ENCODE measurements at places on chromosomes 11 and 22.

DNA sequence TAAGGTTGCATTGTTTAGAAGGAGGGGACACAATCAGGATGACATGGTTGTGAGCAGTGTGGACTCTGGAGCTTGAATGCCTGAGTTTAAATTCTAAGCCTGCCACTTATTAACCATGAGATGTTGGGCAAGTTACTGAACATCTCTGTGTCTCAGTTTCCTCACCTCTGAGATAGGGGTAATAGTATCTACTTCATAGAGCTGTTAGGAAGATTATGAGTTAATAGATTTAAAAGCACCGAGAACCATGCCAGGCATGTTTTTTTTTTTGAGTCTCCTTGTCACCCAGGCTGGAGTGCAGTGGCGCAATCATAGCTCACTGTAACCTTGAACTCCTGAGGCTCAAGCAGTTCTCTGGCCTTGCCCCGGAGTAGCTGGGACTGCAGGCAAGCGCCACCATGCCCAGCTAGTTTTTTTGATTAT lies 33.3 kb downstream of the ST14 start:
- no peak for DNase-seq

DNA sequence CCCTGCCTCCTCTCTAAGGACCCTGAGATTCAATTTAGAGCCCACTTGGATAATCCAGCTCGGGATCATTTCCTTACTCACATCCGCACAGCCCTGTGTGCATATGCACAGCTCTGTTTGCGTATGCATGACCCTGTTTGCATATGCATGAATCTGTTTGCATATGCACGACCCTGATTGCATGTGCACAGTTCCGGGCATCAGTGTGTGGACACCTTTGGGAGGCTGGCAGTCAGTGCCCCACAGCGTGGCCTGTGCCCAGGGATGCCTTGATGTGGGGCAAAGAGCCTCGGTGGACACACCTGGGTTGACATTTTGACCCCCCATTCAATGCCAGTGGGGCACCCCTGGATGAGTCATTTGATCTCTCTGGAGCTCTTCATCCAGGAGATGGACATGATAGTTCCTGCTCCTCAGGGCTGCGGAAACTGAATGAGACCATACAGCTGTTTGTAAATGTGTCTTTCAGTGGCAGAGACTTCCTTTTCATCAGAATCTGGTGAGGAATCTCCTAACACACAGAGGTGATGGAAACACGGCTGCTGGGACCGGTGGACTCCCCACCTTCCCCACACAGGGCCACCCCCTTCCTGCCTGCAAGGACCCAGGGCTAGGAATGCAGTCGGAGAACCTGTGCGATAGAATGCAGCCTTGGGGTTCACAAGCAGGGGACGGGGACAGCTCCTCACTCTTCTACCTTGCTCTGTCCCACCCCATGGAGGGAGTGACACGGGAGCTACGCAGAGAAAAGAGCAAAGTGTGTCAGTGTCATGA lies 41.2 kb downstream of the MYEOV start:
- DNase-seq, result no peak

GRCh38 chr11:120078397-120078796 lies 59.5 kb downstream of the TRIM29 start:
- DNase-seq, result no peak

GRCh38 chr22:42621505-42622002 lies 6.9 kb upstream of the POLDIP3 start:
- peak; percentile 56 for DNase-seq

GRCh38 chr22:45124176-45124847 lies 39.4 kb upstream of the NUP50 start:
- no peak for DNase-seq

GRCh38 chr22:37609240-37610152 lies 862 bp downstream of the GGA1 start:
- peak; percentile 80 for DNase-seq

- no peak for DNase-seq
Observed at GRCh38 chr11:19703211-19703610, 9.4 kb upstream of the NAV2 start.

DNA sequence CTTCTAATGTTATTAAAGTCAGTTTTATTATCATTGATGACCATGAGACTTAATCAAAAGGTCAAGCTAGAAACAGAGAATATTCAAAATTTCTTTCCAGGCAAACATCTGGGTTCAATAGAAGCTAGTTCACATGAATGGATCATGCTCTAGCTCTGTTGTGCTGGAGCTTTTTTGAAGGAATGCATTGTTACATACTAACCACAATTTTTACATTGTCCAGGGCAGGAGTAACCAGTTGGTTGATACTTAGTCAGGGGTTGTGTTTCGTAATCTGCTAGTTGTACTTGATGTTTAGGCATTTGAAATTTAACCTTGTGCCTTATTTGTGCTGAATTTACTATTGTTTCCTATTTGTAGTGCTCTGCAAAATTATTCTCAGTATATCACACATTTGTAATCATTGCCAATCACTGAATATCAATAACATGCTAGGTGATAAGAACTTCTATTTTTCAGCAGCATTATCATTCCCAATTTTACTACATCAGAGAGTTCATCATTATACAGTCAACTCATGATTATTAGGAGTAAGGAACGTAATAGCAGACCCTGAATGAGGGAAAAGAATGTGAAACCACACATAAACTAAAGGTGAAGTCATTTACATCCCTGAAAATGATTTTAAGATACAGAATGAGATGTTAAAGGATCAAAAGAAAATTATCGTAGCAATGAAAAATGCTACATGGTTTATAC lies 23.2 kb downstream of the NF2 start:
- peak; percentile 45 for DNase-seq

- DNase-seq, result no peak
Observed at GRCh38 chr11:57481915-57482781, 21.8 kb downstream of the RTN4RL2 start.

- no peak for DNase-seq
Observed at GRCh38 chr11:89201138-89201537, 23.5 kb downstream of the TYR start.

- no peak for DNase-seq
Observed at GRCh38 chr11:82683029-82683428, 50.6 kb downstream of the FAM181B start.

DNA sequence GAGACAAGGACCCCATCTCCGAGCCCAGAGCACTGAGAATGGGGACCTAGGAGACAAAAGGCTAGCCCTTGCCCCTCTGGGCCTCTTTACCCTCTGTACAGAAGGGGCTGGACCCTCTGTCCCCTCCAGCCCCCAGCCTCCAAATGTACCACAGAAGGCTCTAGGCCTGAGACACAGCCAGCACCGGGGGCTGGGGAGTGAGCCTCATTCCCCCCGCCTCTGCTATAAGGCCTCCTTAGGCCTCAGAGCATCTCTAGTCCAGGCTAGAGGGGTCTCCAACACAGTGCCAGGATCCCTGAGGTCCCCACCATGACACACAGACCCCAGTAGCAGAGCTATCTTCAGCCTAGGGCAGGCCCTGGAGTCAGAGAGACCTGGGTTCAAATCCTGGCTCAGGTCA lies 4.8 kb downstream of the SMTN start:
- DNase-seq, result no peak

GRCh38 chr11:41245704-41246398 lies 213.6 kb downstream of the LRRC4C start:
- no peak for DNase-seq

- no peak for DNase-seq
Observed at GRCh38 chr11:34238966-34239365, 118.8 kb downstream of the ABTB2 start.
